ENCODE measurements at places on chromosomes 4 and X. TPM values are rescaled to one million over a fixed set of nuclear protein-coding genes. Genes with fewer than 3 reads are reported as not detected.
A peak's percentile ranks its signal among the peaks of the same experiment; 100 is the strongest.

- no peak for DNase-seq
These were observed 144.1 kb downstream of the FRYL start for GRCh38 chr4:48635980-48636379.

DNA sequence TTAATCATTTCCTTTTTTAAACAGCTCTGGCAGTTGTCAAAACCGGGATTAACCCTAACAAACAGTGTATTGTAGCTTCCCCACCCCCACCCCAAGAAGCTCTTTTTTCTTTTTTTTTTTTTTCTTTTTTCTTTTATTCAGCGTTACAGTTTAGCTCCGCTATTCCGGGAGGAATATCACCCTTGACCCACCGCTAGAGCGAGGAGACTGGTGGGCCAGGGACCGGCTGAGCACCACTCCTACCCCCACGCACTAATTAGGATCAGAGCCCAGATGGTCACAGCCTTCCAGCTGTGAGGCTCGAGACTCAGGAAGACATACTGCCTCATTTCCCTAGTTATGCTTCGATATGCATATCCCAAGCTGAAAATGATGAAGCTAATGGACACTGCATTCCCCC lies 2.0 kb downstream of the PARM1 start:
- no peak for DNase-seq

DNA sequence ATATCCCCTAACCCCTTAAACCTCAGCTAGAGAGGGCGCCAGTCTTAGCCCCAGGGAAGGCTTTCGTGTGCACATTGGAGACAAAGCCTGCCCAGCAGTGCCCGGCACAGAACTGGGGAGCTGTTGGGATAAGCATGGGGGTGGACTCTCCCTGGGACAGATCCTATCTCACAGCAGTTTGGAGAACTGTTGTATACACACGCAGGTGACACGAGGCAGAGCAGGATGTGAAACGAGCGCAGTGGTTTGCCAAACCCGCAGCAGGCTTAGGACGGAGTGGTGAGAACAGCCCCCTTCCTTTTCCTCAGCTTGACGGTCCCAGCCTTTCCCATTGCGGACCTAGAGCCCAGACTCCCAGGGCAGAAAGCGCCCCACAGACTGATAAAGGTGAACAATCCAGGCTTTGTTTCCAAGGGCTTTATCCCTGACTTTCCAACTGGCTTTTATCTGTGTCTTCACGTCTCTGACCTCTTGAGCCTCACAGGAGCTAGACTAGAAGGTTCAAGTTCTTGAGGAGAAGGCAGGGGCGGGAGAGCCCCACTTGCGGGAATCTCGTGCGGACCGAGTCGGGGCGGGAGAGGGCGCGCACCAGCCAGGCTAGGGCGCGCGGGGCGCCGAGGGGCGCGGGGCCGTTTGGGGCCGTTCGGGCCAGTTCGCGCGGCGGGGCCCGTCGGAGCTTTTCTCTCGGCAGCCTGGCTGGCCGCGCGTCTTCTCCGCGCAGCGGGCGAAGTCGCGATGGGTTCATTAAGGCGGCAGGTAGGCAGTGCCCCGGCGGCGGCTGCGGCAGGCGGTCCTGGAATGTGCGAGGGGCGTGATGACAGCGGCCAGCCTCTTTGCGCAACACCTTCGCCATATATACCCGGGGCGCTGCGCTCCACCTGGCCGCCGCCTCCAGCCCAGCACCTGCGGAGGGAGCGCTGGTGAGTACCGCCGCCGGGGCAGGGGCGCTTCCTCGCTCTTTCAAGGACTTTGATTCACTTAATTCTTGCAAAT lies at the start of gene SLC34A2:
SLC34A2 (plus strand) TSS at position 881 of the 993 bp plus-strand sequence. CDS start 6,650 bp downstream, outside the sequence.
- no peak for DNase-seq

DNA sequence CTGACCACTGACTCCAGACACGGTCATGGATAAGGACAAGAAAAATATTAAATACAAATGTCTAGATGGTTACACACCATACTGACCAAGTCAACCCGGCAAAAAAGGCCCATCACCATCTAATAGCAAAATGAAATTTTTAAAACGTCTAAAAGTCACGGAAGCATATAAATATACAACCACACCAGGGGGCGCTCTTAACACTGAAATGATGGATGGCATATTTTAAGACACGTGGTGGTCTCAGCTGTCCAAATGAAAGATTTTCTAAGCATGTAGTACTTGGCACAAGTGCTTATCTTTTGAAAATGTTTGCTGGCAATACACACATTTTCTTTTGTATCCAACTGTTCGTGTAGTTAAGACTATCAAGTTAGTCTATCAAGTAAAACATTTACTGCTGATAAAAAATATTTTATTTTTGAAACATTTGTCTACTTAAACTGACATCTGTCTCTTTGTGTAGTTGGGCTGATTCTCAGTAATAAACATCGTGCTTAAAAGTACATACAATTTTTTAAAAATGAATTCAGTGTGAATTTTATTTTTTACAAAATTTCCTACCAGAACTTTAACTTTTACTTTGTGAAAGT lies 64.6 kb downstream of the COX7B2 start:
- DNase-seq: no peak

- no peak for DNase-seq
These were observed 85.0 kb upstream of the ZNF81 start for GRCh38 chrX:47751670-47752069.

- DNase-seq: no peak
These were observed 13.8 kb upstream of the ENOX2 start for GRCh38 chrX:130916636-130917422.

- no peak for DNase-seq
These were observed 231.4 kb upstream of the GPC4 start for GRCh38 chrX:133646719-133647116.

- DNase-seq: no peak
These were observed 112.7 kb downstream of the ASMT start for GRCh38 chrX:1727531-1728027.

GRCh38 chr4:112341033-112341432 lies 43.9 kb downstream of the ALPK1 start:
- no peak for DNase-seq

GRCh38 chrX:72621163-72621562 lies 48.5 kb upstream of the HDAC8 start:
- DNase-seq: no peak

GRCh38 chr4:138393886-138394610 lies 151.9 kb upstream of the SLC7A11 start:
- DNase-seq: no peak

GRCh38 chr4:185534866-185535611 lies at the start of gene PDLIM3:
TSS of gene PDLIM3 (minus strand) at chr4:185535507. CDS start at chr4:185535434, 73 bp downstream.
- peak; percentile 89 for DNase-seq

DNA sequence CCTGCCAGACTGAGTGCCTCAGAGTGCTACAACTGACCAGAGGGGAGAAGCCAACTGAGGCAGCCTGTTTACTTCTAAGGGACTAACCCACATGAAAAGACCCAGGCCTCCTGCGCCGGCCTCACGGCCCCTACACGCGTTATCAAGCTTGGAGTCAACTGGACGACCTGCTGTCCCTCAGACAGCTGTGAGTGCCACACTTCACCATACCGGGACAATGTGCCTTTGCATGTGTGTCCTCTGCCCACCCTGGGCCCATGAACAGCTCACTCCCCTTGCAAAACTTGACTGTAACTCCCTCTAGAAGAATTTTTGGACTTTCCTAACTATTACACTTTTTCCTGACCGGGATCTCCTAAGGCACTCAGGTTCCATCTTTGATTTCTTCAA lies 1.8 kb downstream of the NOP14 start:
- DNase-seq: no peak

DNA sequence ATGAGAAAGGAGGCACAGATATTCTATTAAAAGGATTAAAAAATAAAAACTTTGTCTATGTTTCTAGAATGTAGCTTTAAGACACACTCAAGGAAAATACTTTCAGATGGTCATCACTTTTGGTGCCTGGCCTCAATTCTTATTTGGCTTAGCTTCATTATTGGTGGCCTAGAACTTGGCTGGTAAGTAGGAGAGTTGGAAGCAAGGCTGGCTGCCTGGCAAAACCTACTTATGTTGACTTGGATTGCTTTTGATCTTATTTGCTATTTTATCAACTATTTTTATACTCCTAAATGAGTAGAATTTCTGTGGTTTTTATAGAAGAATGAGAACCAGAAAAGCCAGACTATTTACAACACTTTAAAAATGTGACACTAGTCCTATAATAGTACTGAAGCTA lies 35.3 kb upstream of the JADE3 start:
- no peak for DNase-seq

DNA sequence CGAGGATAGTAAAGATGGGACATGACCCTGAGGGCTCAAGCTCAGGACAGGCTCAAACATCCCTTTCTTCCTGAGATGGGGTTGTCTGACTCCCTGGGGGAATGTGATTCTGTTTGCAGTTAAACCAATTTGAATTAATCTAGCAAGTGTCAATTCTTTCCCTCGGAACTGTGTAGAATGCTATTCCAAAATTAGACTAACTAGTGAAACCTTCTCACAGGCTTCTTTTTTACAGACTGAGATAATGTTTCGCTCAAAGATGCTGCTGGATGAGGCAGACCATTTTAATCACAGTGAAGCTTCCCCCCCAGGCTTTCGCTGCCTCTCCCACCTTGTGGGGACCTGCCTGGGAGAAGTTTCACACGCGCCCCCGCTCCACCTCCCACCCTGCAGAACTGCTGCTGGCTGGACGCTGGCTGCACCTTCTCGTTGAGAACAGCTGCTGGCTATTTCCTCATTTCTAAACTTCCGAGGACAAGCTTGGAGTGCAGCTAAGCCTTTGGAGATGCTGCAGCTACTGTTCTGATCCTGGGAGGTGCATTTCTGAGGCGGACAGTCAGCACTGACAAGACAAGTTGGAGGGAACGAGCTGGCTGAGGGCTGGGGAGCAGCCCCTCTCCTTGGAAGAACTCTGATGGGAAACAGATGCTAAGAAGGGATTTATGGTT lies 297.8 kb downstream of the RAPGEF2 start:
- no peak for DNase-seq

GRCh38 chr4:114383067-114383466 lies 215.5 kb upstream of the UGT8 start:
- DNase-seq: no peak

- no peak for DNase-seq
These were observed 460.2 kb upstream of the FAT1 start for GRCh38 chr4:187183826-187184225.

DNA sequence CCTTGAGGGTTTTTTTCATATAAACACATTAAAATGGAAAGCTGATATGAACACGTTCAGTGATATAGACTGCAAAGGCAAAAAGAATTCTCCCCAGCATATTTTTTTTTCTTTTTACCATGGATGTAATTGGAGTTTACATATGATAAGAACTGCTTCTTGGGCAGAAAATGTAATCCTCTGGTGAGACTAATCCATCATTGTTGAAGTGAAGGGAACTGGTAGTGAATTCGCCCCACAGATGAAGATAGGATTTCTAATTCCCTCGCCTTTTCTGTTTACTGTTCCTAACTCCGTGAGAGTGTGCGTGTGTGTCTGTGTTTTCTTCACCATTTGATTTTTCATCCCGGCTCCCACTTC lies 88.9 kb downstream of the GPR143 start:
- no peak for DNase-seq

DNA sequence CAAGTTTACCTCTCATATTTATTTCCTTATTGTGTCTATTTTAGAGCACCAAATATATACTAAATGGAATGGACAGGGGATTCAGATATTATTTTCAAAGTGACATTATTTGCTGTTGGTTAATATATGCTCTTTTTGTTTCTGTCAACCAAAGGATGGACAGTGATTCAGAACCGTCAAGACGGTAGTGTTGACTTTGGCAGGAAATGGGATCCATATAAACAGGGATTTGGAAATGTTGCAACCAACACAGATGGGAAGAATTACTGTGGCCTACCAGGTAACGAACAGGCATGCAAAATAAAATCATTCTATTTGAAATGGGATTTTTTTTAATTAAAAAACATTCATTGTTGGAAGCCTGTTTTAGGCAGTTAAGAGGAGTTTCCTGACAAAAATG lies 6.2 kb downstream of the FGB start:
- no peak for DNase-seq

GRCh38 chr4:141121768-141122454 lies 11.4 kb downstream of the RNF150 start:
- no peak for DNase-seq

DNA sequence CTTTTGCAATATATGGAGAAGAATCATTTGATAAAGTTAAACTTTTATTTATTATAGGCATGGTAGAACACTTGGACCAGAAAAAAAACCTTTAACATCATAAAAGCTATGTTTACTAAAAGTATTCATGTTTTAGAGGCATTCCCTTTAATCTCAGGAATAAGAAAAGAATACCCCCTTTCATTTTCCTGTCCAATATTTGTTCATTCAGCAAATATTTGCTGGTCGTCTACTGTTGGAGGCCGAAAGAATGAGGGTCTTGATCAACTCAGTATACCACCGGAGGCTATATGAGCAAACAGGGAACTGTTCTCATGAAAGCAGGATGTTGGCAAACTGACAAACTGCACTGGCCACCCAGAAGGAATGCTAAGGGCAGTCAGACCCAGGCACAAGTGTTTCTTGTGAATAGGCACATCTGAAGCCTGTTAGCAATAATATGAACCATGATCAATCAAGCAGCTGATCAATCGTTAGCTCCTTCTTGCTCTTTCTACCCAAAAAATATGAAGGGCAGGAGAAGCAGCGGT lies 480.8 kb upstream of the FAT1 start:
- no peak for DNase-seq

GRCh38 chrX:110163488-110163887 lies 154.4 kb downstream of the AMMECR1 start:
- DNase-seq: no peak

DNA sequence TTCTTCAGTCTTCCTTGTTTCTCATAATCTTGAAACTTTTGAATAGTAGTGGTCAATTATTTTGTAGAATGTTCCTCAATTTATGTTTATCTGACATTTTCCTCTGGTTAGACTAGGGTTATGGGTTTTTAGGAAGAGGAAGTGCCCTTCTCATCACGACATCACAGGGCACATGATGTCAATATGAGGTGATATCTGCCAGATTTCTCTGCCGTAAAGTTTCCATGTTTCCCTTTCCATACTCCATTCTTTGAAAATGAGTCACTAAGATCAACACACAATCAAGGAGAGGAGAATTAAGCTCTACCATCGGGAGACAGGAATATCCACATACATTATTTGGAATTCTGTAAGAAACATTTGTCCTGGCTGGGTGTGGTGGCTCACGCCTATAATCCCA lies 28.4 kb downstream of the RP2 start:
- no peak for DNase-seq

GRCh38 chr4:145788755-145789154 lies 108.8 kb downstream of the C4orf51 start:
- DNase-seq: no peak

HOPX gene
- total RNA-seq: 24.7 TPM

NXF2B gene
- not detected for total RNA-seq

ESX1 gene
- total RNA-seq: not detected

STARD8 gene
- total RNA-seq: 8.6 TPM

CTAG2 gene
- total RNA-seq: not detected

HTRA3 gene
- total RNA-seq: 49.6 TPM

HSPA4L gene
- 6.1 TPM for total RNA-seq

MID1 gene
- 62.0 TPM for total RNA-seq

EXOC1L gene
- total RNA-seq: not detected

CETN2 gene
- 56.4 TPM for total RNA-seq

TMEM129 gene
- total RNA-seq: 49.7 TPM

HERC5 gene
- 5.7 TPM for total RNA-seq

Data from sigmoid colon (tissue), 7 donors.